ENCODE measurements at places on chromosomes 11 and 22. TPM values are rescaled to one million over a fixed set of nuclear protein-coding genes. Genes with fewer than 3 reads are reported as not detected.

CDHR5 gene
- polyA plus RNA-seq = 763 TPM

GAS2 gene
- 5.8 TPM for polyA plus RNA-seq

TH gene
- polyA plus RNA-seq = 1.0 TPM

CCDC116 gene
- 0.28 TPM for polyA plus RNA-seq

OR8A1 gene
- not detected for polyA plus RNA-seq

MYBPC3 gene
- 0.01 TPM for polyA plus RNA-seq

TRIM51 gene
- polyA plus RNA-seq = not detected

SCUBE1 gene
- 4.4 TPM for polyA plus RNA-seq

POU2AF2 gene
- polyA plus RNA-seq = 0.49 TPM

IRAG1 gene
- 13.1 TPM for polyA plus RNA-seq

LRP4 gene
- polyA plus RNA-seq = 15.6 TPM

APOA4 gene
- 4,166 TPM for polyA plus RNA-seq

PIM3 gene
- 41.5 TPM for polyA plus RNA-seq

SLC6A5 gene
- polyA plus RNA-seq = 0.01 TPM

CASP1 gene
- polyA plus RNA-seq = 135 TPM

SPA17 gene
- 7.4 TPM for polyA plus RNA-seq

NCF4 gene
- polyA plus RNA-seq = 9.2 TPM

KRTAP5-1 gene
- polyA plus RNA-seq = 3.0 TPM

LRRC56 gene
- 2.4 TPM for polyA plus RNA-seq

OR52N4 gene
- 0.04 TPM for polyA plus RNA-seq

MORC2 gene
- polyA plus RNA-seq = 28.2 TPM

TSKU gene
- 26.6 TPM for polyA plus RNA-seq

SLC35F2 gene
- polyA plus RNA-seq = 12.5 TPM

TTLL12 gene
- polyA plus RNA-seq = 29.0 TPM

TMEM132A gene
- 19.6 TPM for polyA plus RNA-seq

HIC2 gene
- 24.4 TPM for polyA plus RNA-seq

ANO5 gene
- polyA plus RNA-seq = 8.2 TPM

NXPE1 gene
- 0.07 TPM for polyA plus RNA-seq

SYT12 gene
- polyA plus RNA-seq = 0.06 TPM

KDM4E gene
- 0.19 TPM for polyA plus RNA-seq

NAALADL1 gene
- 8.9 TPM for polyA plus RNA-seq

OVOL1 gene
- 32.6 TPM for polyA plus RNA-seq

SAA1 gene
- polyA plus RNA-seq = not detected

PLAAT5 gene
- 0.78 TPM for polyA plus RNA-seq

TP53AIP1 gene
- 0.31 TPM for polyA plus RNA-seq

CERK gene
- 82.3 TPM for polyA plus RNA-seq

NOX4 gene
- 4.6 TPM for polyA plus RNA-seq

CASP5 gene
- polyA plus RNA-seq = 15.2 TPM

EXPH5 gene
- 1.1 TPM for polyA plus RNA-seq

TRIM49 gene
- not detected for polyA plus RNA-seq

RPS19BP1 gene
- 57.2 TPM for polyA plus RNA-seq

KCNQ1OT1 gene
- 2.8 TPM for polyA plus RNA-seq

MS4A12 gene
- polyA plus RNA-seq = not detected

MRTFA gene
- polyA plus RNA-seq = 17.1 TPM

SPI1 gene
- polyA plus RNA-seq = 10.2 TPM

ACTN3 gene
- polyA plus RNA-seq = 0.22 TPM

PRR33 gene
- 0.67 TPM for polyA plus RNA-seq

ZBTB16 gene
- polyA plus RNA-seq = 2.8 TPM

CAVIN3 gene
- 16.4 TPM for polyA plus RNA-seq

SUSD2 gene
- 36.9 TPM for polyA plus RNA-seq

C11orf65 gene
- polyA plus RNA-seq = 1.1 TPM

DENND6B gene
- polyA plus RNA-seq = 7.1 TPM

SOX10 gene
- polyA plus RNA-seq = 8.8 TPM

CYP2D6 gene
- 6.5 TPM for polyA plus RNA-seq

TMEM191B gene
- polyA plus RNA-seq = 8.1 TPM

RPLP2 gene
- polyA plus RNA-seq = 1,325 TPM

RAB38 gene
- 12.1 TPM for polyA plus RNA-seq

PANX2 gene
- polyA plus RNA-seq = 0.55 TPM

SMC1B gene
- polyA plus RNA-seq = 0.27 TPM

DEFB131B gene
- polyA plus RNA-seq = not detected
